ENCODE measurements at places on chromosomes 6 and 20.

DNA sequence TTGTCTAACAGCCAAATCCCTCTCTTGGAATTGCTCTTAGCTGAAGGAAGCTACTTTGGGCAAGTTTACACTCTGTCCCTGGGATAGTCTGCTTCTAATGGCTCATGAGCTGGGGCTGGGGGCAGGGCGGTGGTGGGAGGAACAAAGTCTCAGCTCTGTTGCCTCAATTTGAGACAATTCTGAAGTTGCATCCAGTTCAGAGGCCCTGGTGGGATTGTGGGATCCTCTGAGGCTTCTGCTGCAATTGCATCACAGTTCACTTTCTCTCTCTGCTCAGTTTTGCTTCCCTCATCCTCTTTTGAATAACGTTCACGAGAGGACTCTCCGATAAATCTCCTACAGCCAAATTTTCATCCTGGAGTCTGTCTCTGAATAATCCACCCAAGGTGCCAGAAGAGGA lies 440.6 kb upstream of the SLC35B3 start:
- no peak for DNase-seq

- no peak for DNase-seq
These were observed 768.4 kb upstream of the DEFB115 start for GRCh38 chr20:30488941-30489613.

GRCh38 chr6:71326611-71327010 lies 38.0 kb downstream of the OGFRL1 start:
- no peak for DNase-seq

DNA sequence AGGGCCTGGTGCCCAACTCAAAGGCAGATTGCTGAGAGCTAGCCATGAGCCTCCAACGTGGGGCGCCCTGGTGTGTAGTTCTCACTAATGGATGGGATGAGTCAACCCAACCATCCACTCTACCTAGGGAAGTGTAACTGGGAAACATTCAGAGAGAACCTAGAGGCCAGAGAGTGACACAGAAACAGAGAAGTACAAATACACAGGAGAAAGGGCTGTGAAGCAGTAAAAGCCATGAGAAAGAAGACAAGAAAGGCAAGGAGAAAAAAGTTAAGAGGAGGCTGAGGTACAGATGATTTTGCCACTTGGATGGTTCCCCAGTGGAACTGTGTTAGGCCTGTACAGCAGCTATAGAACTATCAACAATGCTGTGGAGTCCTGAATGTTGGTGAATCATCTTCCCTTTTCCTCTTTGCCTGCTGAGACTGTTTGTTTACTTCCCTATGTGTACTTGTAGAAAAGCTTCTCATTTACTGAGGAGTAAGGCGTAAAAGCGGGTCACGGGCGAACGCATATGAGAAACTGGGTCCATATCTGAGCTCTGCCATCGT lies 39.0 kb downstream of the MAN1A1 start:
- no peak for DNase-seq

GRCh38 chr6:36033935-36034334 lies 6.3 kb downstream of the MAPK14 start:
- no peak for DNase-seq

DNA sequence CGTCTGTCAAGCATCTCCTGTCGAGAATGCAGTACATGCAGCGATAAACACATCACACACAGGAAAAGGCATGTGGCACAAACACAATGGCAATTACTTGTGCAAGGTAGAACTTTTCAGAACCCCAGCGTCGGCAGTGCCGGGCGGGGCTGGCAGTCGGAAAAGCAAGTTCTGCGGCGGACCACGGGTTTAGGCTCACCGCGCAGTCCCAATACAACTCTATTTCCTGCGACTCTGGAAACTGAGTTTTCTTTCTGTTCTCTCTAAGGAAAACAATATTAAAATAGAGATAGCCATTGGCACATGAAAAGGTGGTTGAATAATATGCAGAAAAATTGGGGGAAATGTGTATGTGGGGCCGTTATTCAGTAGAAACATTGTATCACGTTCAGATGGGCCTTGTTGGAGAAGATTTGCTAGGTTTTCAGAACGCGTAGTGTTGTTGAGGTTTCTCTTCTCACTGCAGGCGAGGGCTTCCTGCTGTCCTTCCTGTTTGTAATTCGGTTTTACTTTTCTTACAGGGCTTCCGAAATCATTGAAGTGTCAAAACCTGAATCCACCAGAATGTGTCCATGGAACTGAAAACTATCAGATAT lies 369.5 kb downstream of the THBS2 start:
- DNase-seq, result no peak

GRCh38 chr20:3171391-3172125 lies 1.8 kb downstream of the LZTS3 start:
- no peak for DNase-seq

GRCh38 chr20:920311-920710 lies 4.2 kb upstream of the ANGPT4 start:
- no peak for DNase-seq

- no peak for DNase-seq
These were observed 522.0 kb upstream of the MAN1A1 start for GRCh38 chr6:119871520-119871919.

GRCh38 chr20:50267041-50267865 lies 76.6 kb downstream of the CEBPB start:
- no peak for DNase-seq

DNA sequence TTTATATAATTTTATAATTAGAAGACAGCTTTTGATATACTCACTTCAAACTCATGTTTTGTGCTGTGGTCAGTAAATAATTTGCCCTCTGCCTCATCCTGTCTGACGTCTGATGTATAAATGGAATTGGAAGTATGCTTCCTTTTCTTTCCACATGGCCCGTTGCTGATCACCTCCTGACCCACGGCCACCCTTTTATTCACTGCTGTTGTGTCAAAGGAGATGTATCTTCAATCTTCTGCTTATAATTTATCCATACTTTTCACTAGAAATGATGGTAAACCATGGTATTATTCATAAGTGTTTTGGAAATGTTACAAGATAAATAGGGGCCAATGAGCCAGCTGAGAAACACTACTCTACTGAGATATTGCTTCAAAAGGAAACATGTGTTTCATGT lies 841.8 kb downstream of the PHF3 start:
- no peak for DNase-seq

- DNase-seq, result no peak
These were observed 217.1 kb downstream of the ALDH8A1 start for GRCh38 chr6:134732763-134733162.

All from SK-N-DZ (cell line).